ENCODE measurements at places on chromosomes 11 and 22.
A peak's percentile ranks its signal among the peaks of the same experiment; 100 is the strongest.

DNA sequence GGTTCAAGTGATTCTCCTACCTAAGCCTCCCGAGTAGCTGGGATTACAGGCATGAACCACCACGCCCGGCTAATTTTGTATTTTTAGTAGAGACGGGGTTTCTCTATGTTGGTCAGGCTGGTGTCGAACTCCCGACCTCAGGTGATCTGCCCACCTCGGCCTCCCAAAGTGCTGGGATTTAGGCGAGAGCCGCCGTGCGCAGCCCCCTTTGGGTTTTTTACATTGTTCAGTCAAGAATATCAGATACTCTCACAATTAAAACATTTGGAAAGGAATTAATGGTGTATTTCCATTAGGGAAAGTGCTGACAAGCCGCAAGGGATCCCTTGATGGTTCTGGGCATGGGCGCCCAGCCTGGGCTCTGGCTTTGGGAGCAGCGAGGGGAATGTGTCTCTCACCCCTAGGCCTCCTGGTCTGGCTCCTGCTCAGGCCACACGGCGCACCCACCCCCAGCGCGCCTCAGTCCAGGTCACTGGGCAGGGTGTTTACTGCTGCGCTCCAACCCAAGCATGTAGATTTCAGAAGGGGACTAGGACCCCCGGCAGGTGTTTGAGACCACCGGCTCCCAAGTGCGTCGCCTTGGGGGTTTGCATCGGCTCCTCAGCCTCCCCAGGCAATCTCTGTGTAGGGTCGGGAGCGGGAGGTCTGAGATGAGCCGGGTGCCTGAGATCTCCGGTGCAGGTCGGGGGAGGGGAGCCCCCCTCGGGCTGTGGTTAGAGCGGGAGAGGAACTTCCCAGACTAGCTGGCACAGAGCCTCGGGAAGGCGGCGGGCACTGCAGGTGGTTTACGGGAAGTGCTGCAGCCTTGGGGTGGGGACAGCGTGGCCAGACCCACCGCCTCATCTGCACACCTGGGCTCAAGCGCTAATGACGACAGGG lies 809 bp upstream of the IRF7 start:
- DNase-seq, result no peak

GRCh38 chr11:93984196-93984567 lies 37.0 kb upstream of the HEPHL1 start:
- no peak for DNase-seq

DNA sequence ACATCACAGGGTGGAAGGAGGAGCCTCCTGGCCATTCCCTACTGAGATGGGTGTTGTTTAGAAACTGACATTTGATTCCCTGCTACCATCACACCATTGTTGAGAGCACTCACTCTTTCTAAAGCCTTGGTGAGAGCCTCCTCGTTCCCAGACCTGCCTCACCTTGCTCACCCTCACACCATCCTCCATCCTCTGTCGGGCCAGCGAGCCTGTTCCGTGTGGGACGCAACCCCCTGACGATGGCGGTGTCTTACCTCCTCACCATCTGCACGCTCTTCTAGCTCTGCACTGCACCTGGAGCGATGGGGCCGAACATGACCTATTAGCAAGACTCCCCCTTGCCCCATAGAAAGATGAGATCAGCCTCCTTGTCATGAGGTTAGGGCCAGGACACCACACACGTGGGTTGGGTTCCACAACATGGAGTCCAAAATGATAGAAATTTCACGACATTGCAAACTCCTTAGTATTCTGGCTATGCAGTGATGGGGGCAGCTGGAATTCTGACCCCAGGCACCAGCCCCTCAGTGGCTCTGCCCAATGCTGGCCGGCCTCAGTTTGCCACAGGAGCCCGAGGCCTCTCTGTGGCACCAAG lies 1017.9 kb downstream of the TBC1D22A start:
- no peak for DNase-seq

DNA sequence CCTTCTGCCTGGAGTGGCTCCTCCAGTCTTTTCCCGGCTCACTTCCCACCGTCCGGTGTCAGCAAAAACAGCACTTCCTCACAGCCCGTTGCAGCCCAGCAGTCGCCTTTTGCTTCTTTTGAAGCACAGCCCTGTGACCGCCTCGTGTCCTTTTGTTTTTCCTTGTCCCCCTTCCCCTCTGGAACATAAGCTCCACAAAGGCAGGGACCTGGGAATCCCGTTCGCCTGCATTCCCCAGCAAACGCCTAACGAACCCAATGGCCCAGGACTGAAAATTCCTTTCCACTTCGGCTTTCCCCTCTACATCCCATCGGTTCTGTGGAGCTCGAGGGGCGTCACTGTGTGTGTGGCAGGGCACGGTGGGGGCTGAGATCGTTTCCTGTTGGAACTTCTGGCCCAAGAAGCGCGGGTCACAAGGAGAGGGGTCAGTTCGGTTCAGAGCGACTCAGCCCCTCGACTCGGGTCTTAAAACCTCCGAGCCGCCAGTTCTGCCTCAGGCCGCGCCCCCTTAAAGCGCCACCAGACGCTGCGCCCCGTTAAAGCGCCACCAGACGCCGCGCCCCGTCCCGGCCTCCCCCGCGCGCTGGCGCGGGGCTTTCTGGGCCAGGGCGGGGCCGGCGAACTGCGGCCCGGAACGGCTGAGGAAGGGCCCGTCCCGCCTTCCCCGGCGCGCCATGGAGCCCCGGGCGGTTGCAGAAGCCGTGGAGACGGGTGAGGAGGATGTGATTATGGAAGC lies 841 bp downstream of the RIC8A start:
- peak; percentile 72 for DNase-seq

- no peak for DNase-seq
Observed at GRCh38 chr11:128871168-128871610, 4.1 kb upstream of the KCNJ1 start.

DNA sequence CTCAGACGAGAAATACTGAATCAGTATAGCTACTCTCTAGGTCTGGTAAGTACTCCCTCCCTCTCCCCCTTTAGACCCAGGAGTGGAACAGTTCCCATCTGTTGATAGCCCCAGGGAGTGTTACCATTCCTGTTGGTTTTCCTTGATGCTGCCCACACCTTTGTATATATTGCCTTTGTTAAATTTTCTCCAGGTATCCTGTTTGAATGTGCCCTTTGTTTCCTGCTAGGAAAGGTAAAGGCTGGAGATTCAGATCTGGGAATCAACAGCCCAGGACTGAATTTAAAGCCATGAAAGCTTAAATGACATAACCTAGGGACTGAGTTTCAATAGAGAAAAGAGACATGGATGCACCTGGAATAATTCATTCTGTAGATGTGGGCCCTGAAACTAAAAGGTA lies 68.3 kb downstream of the CCDC83 start:
- no peak for DNase-seq

GRCh38 chr22:35928285-35928798 lies 100.3 kb downstream of the RBFOX2 start:
- no peak for DNase-seq

- DNase-seq, result no peak
Observed at GRCh38 chr11:86488553-86488952, 113.9 kb downstream of the CCDC81 start.

DNA sequence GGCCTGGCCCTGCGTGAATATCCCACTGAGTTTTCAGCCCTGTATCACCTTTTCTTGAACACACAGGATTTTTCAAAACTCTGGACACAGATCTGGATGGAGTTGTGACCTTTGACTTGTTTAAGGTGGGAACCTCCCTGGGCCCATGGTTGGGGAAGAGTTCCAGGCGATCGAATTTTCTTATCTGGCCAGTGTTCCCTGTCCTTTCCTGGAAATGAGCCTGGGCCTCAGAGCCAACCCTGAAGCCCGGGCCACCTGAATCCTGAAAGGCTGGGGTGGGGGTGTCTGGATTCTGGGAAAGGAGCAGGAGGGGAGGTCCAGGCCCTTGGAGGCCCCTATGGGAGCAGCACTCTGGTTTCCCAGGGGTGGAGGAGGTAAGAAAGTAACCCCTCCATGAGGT lies 29.0 kb downstream of the CAPN1 start:
- no peak for DNase-seq

DNA sequence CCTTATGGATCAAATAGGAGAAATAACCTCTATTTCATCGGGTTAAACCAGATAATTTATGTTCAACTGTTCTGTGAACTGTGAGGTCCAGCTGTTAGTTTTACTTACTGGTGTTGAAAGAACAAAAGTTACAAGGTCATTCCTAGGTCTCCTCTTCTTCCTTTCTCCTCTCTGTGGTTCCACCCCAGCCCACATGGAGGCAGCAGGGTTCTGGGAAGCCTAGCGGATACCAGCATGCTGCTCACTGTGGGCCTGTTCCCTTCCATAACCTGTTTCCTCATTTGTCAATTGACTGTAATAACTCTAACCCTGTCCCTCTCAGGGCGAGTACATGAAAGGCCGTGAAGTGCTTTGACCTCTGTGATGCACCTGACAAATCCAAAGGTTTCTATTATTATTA lies 27.8 kb downstream of the RELT start:
- DNase-seq, result peak; percentile 48

- no peak for DNase-seq
Observed at GRCh38 chr22:41099036-41099435, 6.6 kb downstream of the EP300 start.

GRCh38 chr11:109867784-109868183 lies 225.4 kb upstream of the ZC3H12C start:
- no peak for DNase-seq

DNA sequence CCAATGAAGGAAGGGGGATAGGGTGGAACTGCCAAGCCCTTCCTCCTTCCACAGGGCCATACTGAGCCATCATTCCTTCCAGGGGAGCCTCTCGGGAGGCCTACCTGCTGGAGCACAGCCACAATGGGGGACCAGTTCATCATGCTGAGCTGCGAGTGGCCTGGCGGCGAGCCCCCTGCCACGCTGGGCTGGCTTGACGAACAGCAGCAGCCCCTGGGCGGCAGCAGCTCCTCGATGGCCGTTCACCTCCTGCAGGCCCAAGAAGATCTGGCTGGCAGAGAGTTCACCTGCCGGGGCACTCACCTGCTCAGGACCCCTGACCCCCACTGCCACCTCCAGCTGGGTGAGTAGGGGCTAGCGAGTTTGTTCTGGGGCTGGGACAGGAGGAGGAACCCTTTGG lies 5.9 kb downstream of the VSIG10L2 start:
- DNase-seq, result no peak

DNA sequence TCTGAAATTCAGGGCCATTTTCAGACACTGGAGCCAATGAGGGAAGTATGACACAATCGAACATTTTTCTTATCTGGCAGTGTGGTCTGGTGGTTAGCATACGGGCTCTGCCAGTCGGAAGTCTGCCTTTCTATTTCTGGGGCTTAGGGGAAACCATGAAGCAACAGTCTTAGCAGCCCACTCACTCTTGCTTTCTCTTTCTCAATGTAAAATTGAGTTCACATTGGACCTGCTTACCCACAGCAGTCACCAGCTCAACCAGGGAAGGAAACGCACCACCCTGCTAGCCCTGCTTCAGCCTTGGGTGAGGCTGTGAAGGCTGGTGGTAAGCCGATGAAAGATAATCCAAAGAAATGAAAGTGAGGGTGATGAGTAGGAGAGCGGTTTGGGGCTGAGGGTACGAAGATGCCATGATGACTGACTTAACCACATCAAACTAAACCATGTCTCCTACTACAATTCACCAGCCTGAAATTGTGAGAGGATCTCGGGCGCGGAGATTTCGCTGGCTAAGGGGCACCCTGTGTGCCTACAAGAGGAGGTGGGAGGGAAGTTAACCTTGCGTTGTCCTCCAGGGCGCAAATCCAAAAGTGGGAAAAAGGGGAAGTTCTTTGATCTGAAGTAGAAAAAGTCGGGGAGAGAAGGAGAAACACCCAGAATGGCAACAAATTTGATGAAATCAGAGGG lies 2.0 kb upstream of the LMO2 start:
- DNase-seq, result no peak

DNA sequence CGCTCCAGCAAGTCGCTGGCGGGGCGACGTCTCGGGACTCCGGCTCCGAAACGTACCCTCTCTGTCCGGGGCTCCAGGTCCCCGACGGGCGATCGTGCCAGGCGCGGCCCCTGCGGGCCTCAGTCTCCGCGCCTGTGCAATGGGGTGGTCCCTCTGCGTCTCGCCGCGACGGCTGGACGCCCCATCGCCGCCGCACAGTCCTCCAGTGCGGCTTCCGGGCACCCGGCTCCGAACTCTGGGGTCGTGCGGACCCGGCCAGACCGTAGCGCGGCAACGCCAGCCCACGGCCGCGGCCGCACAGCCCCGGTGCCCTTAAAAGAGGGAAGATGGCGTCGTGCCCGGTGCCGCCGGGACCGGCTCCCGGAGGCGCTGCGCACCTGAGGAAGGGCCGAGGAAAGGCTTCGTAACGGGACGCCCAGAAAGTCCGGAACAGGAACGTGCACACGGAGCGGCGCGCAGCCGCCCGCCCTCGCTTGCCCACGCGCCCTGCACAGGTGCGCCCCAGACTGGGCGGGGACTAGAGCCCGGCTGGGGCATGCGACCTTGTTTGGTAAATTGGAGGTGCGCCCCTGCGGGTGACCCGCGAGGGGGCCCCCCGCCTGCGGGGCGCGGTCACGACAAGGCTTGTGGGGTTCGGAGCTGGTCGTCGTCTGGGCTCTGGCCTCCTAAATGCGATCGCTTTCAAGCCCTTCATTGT lies 525 bp downstream of the BIK start:
- peak; percentile 72 for DNase-seq

- DNase-seq, result no peak
Observed at GRCh38 chr11:128448981-128449713, 138.2 kb downstream of the ETS1 start.

GRCh38 chr11:103584021-103584420 lies 452.4 kb upstream of the DDI1 start:
- no peak for DNase-seq

DNA sequence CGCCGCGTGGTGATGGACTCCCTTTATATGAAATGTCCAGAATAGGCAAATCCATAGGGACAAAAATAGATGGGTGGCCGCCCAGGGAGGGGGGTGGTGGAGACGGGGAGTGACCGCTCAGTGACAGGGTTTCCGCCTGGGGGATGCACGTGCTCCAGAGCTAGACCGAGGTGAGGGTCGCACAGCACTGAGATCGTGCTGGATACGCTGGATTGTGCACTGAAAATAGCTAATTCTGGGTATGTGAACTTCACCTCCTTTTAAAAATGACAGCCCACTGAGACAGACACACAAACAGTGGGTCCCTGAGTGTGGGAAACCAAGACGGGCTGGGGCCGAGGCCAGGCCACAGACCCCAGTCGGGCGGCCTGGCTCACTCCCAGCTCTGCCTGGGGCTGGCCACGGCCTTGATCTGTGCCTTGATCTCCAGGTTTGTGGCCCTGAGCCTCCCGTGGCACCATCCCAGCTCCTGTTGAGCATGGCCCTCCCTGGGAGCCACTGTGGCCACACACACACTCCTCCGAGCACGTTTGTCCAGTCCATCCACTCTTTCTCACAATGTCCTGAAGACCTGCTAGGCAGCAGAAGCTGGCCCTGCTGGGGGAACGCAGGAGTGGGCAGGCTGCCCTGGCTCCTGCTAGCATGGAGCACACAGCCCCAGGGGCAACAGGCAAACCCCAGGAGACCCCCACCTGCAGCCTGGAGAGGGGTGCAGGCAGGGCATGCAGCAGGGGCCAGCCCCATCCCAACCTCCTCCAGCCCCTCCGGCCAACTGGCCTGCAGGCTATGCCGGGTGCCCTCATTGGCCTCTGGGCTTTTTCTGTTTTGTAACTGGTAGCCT lies 41.0 kb upstream of the TH start:
- peak; percentile 48 for DNase-seq

- no peak for DNase-seq
Observed at GRCh38 chr11:116335078-116335477, 437.7 kb downstream of the BUD13 start.

- peak; percentile 1 for DNase-seq
Observed at GRCh38 chr22:44249376-44250147, 63.2 kb downstream of the SHISAL1 start.

- no peak for DNase-seq
Observed at GRCh38 chr11:44140372-44140771, 44.9 kb downstream of the EXT2 start.
